ENCODE measurements at places on chromosomes 5 and 9. TPM values are rescaled to one million over a fixed set of nuclear protein-coding genes. Genes with fewer than 3 reads are reported as not detected.
A peak's percentile ranks its signal among the peaks of the same experiment; 100 is the strongest.

Gene KCNN2
- total RNA-seq = 14.4 TPM

Gene IL5
- not detected for total RNA-seq

Gene TAF11L10
- not detected for total RNA-seq

Gene PCDHGB2
- total RNA-seq = 10.3 TPM

GRCh38 chr5:59099995-59100345 lies 517.1 kb downstream of the RAB3C start:
- no peaks in the 10 kb centered on the region for H3K36me3 ChIP-seq
- H3K4me1 ChIP-seq = peaks cover 43% of the 10 kb centered on the region
- DNase-seq = no peak
- H3K4me3 ChIP-seq = no peak overlapping the region

GRCh38 chr5:142289708-142290576 lies 34.9 kb downstream of the SPRY4 start:
- no peak for DNase-seq
- peaks cover 49% of the 10 kb centered on the region for H3K4me1 ChIP-seq
- no peak overlapping the region for H3K27ac ChIP-seq
- H3K36me3 ChIP-seq = peaks cover 22% of the 10 kb centered on the region

DNA sequence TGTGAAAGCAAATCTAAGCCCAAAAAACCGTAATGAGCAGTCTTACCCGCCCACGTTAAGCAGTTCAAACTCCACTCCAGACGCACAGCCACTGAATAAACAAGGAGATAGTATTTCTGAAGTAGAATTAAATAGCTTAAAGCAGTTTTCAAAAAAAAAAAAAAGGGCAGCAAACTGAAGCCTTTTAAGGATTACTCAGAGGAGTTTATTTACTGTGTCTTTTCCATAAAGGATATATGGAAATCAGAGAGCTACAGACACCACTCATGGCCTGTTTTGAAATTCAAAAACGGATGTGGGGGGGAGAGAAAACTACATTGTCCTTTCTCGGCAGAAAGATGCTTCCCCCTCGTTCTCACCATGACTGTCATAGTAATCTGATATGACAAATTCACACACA lies 83.7 kb upstream of the IRX1 start:
- H3K27me3 ChIP-seq = no peaks in the 10 kb centered on the region
- no peaks in the 10 kb centered on the region for H3K4me1 ChIP-seq
- no peak for DNase-seq
- H3K36me3 ChIP-seq = peaks cover 9% of the 10 kb centered on the region
- H3K27ac ChIP-seq = no peak overlapping the region

GRCh38 chr5:169290895-169291294 lies 10.0 kb downstream of the SLIT3 start:
- H3K4me1 ChIP-seq = peaks cover 17% of the 10 kb centered on the region
- H3K36me3 ChIP-seq = no peaks in the 10 kb centered on the region
- peaks cover 18% of the 10 kb centered on the region for H3K27me3 ChIP-seq
- H3K27ac ChIP-seq = no peak overlapping the region
- no peak for DNase-seq
- no peak overlapping the region for H3K4me3 ChIP-seq

DNA sequence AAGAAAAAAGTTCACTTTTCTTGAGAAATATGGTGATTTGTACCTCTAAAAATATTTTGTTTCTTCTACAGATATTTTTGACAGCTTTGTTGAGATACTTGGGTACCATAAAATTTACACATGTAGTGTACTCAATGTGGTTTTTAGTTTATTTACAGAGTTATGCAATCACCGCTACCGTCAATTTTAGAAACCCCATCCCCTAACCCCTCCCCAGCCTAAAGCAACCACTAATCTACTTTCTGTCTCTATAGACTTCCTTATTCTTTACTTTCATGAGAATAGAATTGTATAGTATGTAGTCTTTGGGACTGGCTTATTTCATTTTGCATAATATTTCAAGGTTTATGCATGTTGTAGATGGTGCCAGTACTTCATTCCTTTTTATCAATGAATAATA lies 45.0 kb upstream of the TDRD7 start:
- DNase-seq = no peak
- no peak overlapping the region for H3K4me3 ChIP-seq
- H3K36me3 ChIP-seq = no peaks in the 10 kb centered on the region
- H3K27me3 ChIP-seq = peaks cover 2% of the 10 kb centered on the region
- no peak overlapping the region for H3K27ac ChIP-seq

DNA sequence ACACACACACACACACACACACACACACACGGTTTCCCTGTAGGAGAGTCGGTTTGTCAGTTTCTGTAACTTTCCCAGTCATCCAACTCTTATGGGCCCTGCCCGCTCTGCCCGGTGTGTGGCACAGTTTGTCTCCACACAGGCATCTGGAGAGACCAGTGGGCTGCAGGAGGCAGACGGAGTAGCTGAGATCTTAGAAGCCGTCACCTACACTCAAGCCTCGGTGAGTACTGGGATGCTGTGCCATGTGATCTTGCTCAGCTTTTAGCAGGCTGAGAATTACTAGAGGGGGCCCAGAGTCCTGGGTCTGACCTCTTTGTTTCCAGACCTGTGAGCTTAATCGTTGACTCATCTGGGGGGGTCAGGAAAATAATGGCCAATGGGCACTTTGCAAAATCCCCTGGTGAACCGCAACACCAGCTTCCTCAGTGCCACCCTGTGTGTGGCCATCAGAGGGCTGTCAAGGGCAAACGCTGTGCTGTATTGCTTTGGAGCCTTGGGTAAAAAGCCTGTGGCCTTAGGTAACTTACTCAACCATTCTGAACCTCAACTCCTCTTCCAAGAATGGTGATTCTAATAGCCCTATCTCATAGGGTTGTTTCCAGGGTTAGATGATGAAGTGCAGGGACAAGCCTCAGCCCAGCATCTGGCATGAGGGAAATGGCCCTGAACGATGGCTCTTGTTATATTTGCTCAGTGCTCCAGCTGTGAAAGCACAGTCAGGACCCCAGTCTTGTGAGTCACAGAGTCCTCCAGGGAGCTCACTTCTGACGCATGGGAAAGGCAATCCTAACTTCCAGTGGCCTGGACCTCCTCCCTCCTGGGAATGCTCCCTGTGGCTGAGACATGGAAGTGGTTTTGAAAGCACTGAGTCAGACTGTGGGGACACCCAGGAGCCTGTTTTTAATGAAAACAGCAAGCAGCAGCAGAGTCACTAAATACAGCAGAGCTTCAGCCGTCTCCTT lies 45.6 kb downstream of the COL15A1 start:
- DNase-seq = peak; percentile 98
- peak overlapping the region; percentile 25 for H3K4me3 ChIP-seq
- peaks cover 10% of the 10 kb centered on the region for H3K27me3 ChIP-seq
- no peaks in the 10 kb centered on the region for H3K36me3 ChIP-seq

- H3K4me3 ChIP-seq = no peak overlapping the region
- H3K4me1 ChIP-seq = no peaks in the 10 kb centered on the region
- no peaks in the 10 kb centered on the region for H3K36me3 ChIP-seq
- H3K27me3 ChIP-seq = peaks cover 2% of the 10 kb centered on the region
- H3K27ac ChIP-seq = no peak overlapping the region
- DNase-seq = no peak
Observed at GRCh38 chr5:125713109-125713805, 710.0 kb upstream of the GRAMD2B start.

Data from HFFc6 (cell line).